ENCODE measurements at places on chromosomes 11 and 22.

DNA sequence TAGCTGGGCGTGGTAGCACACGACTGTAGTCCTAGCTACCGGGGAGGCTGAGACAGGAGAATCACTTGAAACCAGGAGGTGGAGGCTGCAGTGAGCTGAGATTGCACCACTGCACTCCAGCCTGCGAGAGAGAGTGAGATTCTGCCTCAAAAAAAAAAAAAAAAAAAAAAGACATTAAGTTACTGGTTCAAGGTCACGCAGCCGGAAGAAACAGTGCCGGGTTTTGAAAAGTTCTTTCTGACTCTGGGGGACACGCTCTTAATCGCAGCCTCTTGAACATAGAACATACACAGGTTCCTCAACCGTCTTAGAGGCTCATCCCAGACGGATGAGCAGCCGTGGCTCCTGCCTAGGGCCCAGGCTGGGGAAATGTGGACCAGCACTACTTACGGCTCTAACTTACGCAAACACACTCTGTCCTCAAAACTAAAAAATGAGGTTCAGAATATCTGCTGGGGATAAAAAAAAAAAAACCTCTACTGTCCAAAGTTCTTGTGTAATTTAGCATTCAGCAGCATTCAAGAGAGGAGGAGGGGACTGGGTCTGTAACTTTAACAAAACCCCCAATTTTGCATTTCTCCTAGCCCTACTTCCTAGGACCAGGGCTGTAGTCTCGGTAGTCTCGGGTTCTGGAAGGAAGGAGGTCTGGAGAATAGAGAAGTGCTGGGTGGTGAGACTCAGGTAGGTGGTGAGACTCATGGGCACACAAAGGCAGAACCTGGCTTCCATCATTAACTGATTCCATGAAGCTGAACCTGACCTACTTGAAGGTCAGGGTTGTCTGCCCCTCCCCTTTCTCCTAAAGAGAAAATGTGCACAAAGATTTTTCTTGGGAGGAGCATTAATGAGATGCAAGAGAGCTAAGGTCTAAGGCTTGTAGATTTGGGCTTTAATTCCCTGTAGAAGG lies 6.0 kb downstream of the SPTBN2 start:
- DNase-seq = no peak

DNA sequence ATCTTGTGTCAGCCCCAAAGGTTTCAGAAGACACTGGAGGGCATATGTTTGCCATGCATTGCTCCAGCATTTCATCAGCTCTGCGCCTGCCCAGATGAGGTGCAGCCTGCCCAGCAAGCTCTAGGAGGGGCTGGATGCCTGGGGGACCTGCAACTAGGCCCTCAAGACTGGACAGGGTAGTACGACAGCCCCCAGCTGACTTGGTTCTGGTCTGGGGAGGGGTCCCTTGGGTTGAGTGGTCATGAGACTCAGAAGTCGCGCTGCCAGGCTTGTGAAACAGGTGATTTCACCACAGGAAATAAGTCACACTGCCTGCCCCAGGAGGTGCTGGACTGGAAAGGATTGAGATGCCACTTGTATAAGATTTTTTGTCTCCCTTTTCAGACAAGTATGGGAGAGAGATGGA lies 23.4 kb downstream of the TPBGL start:
- no peak for DNase-seq

DNA sequence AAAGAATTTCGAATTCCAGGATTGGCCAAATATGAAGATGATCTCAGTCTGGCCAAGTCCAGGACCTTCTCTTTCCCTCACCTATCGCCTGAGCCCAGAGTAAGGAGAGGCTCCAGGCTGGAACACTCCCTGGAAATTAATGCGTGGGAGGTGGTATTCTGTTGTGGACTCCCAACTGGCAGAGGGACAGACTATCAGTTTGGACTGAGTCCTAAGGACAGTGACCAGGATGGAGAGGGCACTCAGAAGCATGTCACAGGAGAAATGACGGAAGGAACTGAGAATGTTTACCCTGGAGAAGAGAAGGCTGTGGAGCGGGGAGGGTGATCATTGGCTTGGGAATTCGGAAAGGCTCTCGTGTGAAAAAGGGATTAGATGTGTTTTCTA lies 84.4 kb downstream of the RPL27A start:
- DNase-seq = no peak

DNA sequence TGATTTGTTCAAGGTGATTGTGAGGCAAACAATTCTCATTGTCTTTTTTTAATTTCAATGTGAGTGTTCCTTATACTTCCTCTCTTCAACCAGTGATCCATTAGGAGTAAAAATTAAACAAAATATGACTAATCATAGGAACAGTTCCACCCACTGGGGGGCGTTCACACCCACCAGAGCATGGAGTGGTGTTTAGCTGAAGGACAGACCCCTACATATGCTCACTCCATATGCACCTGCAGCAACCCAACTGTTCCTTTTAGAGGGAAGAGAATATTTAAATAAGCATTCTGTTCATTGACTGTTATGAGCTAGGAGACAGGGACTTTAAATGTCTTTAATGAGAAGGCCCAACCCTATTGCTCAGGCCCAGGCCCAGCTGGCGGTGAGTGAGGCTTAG lies 78.7 kb upstream of the DRD2 start:
- no peak for DNase-seq

GRCh38 chr11:125128450-125128849 lies 17.0 kb upstream of the TMEM218 start:
- DNase-seq = no peak

GRCh38 chr11:58006940-58007339 lies 16.7 kb upstream of the OR9Q1 start:
- no peak for DNase-seq

DNA sequence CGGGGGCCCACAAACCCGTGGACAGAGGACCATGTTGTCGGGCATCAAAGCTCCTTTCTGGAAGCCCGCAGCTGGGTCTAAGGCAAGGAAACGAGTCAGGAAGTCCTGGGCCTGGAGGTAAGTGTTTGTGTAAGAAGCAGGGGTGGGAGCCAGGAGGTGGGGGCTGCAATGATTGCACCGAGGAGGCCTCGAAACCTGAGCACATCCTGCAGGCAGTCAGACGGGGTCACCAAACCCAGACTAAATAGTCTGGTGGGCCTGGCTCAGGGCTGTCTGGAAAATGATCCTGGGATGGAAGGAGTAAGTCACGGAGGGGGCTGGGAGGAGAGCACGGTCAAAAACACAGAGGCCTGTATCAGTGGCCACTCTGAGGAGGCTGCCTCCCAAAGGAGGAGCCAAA lies 539.2 kb downstream of the MN1 start:
- DNase-seq = no peak

All from activated T-cell treated with anti-CD3 and anti-CD28 coated beads for 48 hours (primary cell).